ENCODE measurements at places on chromosomes 7 and 10.

GRCh38 chr7:32250471-32251260, 180.5 kb upstream of the PDE1C start:
- DNase-seq: no peak

GRCh38 chr7:106365252-106366005, 80.6 kb upstream of the NAMPT start:
- DNase-seq: no peak

- DNase-seq: peak; percentile 53
Observed at GRCh38 chr10:113133497-113134115, 183.6 kb downstream of the TCF7L2 start.

DNA sequence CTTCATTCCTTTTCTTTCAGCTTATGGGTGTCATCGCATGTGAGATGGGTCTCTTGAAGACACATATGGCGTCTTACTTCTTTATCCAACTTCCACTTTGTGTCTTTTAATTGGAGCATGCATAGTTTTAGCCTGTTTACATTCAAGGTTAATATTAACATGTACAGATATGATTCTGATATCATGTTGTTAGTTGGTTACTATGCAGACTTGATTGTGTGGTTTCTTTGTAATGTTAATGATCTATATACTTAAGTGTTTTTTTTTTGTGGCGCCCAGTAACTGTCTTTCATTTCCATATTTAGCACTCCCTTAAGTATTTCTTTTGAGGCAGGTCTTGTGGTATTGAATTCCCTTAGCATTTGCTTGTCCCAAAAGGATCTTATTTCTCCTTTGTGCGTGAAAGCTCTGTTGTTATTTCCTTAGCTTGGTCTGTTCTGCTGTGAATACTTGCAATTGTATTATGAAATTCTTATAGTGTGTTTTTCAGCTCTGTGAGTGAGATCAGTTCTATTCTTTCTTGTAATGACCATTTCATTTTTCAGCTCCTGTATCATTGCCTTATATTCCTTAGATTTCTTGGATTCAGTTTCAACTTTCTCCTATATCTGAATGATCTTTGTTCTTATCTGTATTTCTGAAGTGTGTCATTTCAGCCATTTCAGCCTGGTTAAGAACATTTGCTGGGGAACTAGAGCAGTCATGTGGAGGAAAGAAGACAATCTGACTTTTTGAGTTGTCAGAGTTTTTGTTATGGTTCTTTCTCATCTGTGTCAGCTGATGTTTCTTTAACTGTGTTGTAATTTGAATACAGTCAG, 88.4 kb downstream of the ABCA13 start:
- DNase-seq: no peak

GRCh38 chr7:37097276-37097675, 351.4 kb downstream of the ELMO1 start:
- no peak for DNase-seq

GRCh38 chr7:139829025-139829774, at the start of gene TBXAS1:
TSS of gene TBXAS1 (plus strand) at chr7:139829264. CDS start at chr7:139829391, 127 bp downstream.
- no peak for DNase-seq

DNA sequence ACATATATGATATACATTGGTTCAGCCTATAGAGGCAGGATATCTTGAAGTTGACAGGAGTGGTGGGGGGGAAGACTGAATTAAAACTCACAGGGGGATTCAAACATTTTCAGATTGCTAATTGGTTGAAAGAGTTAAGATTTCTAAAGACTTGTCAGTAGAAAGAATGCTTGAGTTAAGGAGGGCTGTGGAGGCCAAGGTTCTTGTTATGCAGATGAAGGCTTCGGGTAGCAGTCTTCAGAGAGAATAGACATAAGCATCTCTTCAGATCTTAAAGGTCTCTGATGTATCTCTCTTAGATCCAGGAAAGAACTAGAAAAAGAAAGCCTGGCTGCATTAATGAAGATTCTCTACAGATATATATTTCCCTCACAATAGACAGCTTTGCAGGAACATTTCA, 209.8 kb upstream of the SEMA3D start:
- no peak for DNase-seq

DNA sequence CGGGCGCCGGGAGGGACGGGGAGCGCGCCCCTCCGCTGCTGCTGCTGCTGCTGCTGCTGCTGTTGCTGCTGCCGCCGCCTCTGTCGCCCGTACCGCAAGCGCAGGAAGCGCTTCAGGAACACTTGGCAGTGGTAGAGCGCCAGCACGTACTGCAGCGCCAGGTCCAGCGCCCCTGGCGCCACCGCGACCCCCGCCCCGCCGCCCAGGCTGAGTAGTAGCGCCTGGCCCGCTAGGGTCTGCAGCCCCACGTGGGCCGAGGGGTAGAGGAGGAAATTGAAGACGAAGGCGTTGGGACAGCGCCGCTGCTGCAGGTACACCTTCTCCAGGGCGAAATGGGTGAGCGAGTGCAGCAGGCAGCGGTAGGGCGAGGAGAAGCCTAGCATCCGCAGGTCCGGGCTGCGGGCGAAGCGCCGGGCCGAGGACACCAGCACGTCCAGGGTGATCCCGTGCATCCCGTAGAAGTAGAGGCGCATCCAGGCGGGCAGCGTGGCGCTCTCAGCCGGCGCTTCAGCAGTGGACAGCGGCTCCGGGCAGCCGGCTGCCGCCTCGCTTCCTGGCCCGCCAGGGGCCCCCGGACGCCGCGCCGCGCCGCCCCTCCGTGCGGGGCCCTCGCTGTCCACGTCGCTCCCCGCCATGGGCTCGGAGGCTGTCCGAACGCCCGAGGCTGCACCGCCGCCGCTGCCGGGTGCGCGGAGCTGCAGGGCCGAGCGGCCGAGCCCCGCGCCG, at the start of gene TMEM229A:
TSS of gene TMEM229A (minus strand) at position 699 of the 726 bp plus-strand sequence. CDS start at position 635, 64 bp downstream.
- DNase-seq: peak; percentile 86

- no peak for DNase-seq
Observed at GRCh38 chr7:44460325-44460724, 30.1 kb downstream of the NUDCD3 start.

DNA sequence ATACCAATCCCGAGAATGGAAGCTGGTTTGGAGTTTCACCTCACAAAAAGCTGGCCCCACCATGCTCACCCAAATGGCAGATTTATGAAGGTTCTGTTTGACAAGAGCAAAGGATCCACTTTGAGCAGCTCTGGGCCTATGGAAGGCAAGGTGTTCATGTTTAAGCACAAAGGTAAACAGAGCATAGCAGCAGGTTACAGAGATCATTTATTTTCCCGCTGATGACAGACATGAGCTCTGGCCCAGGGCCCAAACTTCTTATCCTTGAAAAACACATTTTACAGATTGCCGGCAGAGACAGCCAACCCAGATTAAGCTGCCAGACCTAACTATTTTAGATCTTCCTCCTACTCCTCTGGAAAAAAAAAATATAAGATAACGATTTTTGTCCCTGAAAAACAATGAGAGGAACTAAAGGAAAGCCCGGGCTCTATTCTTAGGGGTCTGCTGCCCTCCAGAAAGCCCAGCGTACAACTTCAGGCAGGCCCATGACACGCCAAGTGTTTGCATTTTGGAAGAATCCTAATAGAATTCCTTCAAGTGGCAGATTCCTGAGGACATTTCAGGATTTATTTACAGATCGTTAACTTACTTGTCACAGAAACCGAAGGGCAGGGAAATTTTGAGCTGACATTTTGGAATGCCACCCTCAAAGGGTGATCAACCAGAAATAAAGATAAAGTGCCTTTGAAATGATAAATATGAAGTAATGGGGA, 40.0 kb downstream of the SYPL1 start:
- no peak for DNase-seq

GRCh38 chr10:119896937-119897770, 4.6 kb downstream of the SEC23IP start:
- DNase-seq: no peak

- DNase-seq: no peak
Observed at GRCh38 chr7:33558549-33559323, 346.6 kb upstream of the BMPER start.

DNA sequence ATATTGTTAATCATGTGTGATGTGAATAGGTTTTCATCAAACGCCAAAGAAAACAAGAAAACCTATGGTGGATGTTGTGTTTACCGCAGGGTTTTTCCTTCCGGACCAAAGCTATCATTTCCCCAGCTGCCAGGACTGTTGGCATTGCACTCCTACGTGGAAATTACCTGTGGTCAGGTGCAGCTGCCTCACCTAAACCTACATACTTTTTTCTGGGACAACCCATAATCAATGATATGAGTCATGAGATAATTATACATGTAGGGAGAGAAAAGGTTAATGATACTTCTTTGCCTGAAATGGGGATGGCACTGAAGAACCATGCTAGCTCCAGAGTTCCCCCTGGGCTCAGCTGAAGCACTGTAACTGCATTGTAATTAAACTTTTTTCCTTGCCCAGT, 223.6 kb upstream of the SEMA3E start:
- no peak for DNase-seq

GRCh38 chr7:154911411-154911810, 91.5 kb downstream of the PAXIP1 start:
- no peak for DNase-seq

DNA sequence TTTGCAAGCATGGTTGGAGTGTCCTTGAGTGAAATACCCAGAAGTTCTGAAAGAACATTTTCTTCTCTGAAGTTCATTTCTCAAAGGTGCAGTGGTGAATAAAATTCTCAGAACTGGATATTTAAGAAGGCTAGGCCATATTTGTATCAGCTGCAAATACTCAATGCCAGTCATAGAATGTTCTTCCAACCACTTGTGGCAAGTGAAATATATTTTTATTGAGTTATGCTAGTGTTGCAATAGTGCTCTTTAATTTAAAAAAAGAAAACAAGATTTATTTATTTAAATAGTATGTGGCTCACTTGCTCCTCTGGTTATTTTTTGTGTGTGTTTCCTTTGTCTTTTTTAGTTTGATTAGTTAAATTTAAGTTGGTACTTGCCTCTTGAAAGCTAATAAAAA, 64.5 kb downstream of the PALS2 start:
- no peak for DNase-seq

GRCh38 chr7:36956814-36957213, 232.5 kb upstream of the AOAH start:
- DNase-seq: no peak

GRCh38 chr7:27842851-27843250, 102.9 kb downstream of the TAX1BP1 start:
- DNase-seq: no peak

DNA sequence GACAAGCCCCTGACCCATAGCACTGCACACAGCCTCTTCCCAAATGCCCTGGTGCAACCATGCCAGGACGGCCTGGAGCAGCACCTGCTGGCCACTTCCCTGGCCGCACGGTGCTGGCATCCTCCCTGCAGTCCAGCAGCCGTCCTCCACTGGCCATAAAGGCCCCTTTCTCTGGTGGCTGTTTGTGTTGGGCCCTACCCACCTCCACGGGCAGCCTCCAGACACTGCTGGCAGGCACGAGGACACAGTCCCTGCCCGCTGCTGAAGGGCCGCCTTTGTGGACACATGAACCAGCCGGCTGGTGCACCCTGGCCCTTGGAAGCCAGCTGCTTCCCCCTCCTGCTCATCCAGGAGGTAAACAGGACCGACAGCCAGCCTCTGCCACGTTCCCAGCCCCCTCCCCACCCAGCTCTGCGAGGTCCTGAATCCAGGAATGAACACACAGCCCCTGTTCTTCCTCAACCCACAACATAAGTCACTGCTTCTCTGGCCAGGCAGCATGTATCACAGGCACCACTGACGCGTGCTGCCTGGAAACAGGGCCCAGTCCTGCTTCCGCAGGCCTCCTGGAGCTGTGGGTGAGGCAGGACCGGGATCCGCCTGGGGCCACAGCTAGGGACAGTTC, 43.8 kb downstream of the SPOCK2 start:
- DNase-seq: no peak

- no peak for DNase-seq
Observed at GRCh38 chr7:46784732-46785131, 797.2 kb downstream of the TNS3 start.

GRCh38 chr10:70771311-70772194, 13.6 kb downstream of the TBATA start:
- DNase-seq: peak; percentile 76

DNA sequence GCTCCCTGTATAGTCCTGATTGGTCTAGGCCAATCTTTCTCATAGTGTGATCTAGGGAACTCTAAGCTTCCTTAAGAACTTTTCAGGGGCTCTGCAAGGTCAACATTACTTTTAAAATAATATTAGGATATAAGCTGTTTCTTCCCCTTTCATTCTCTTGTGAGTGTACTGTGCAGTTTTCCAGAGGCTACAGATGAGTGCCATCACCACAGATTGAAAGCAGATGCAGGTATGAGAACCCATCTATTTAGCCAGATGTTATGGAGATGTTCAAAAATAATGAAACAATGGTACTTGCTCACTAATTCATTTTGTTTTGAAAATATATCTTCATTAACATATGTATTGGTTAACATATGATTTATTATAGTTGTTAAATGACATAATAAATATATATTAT, 169.2 kb upstream of the SEMA3A start:
- no peak for DNase-seq

DNA sequence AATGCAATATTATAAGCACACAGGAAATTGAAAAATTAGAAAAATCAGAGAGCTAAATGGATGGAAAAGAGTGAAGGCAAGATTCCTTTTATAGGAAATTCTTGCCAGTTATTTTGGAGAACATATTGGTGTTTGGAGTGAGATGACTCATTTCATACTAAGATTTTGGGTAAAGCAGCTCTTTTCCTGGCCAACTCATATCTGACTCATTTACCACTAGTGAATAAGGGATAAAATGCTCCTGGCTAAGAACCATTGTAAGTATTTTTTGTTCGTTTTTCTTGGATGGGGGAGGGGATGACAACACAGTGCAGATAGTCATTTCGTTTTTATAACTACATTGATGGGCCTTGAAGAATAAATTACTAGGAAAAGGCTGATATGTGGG, 139.3 kb downstream of the TWIST1 start:
- DNase-seq: no peak

DNA sequence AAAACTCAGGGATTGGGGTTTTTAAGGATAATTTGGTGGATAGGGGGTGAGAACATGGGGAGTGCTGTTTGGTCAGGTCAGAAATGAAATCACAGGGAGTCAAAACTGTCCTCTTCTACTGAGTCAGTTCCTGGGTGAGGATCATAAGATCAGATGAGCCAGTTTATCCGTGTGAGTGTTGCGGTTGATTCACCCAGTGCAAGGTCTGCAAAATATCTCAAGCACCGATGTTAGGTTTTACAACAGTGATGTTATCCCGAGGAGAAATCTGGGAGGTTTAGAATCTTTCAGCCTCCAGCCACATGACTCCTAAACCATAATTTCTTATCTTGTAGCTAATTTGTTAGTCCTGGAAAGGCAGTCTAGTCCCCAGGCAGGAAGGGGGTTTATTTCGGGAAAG, 31.7 kb upstream of the AGR2 start:
- no peak for DNase-seq

GRCh38 chr10:86684331-86685097, 16.2 kb downstream of the LDB3 start:
- DNase-seq: no peak

DNA sequence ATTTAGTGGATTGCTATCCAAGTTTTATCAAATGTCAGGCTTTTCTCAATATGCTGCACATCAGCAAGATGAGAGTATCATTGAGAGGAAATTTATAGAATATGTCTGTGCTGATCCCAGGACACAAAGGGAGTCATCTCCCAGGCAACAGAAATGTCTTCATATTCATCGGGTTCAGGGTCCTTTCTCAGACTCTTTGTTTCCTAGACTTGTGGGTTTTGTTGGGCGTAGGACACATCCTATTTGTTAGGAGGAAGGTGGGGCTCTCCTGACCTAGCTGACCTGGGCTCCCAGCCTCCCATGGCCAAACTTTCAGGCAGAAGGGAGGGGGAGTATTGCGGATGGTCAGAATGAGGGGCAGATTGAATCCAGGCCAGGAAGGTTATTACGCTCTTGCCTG, 22.9 kb upstream of the NPS start:
- no peak for DNase-seq

Measured in osteocyte (in vitro differentiated cells).